Fibroblast of lung (primary cell): ENCODE measurements at places on chromosomes 4 and X.

GRCh38 chr4:8386731-8387130 is 53.8 kb downstream of the ACOX3 start:
- H3K4me1 ChIP-seq: peaks cover 9% of the 10 kb centered on the region
- H3K4me3 ChIP-seq: no peak overlapping the region
- no peak for DNase-seq
- H3K36me3 ChIP-seq: peaks cover 5% of the 10 kb centered on the region

DNA sequence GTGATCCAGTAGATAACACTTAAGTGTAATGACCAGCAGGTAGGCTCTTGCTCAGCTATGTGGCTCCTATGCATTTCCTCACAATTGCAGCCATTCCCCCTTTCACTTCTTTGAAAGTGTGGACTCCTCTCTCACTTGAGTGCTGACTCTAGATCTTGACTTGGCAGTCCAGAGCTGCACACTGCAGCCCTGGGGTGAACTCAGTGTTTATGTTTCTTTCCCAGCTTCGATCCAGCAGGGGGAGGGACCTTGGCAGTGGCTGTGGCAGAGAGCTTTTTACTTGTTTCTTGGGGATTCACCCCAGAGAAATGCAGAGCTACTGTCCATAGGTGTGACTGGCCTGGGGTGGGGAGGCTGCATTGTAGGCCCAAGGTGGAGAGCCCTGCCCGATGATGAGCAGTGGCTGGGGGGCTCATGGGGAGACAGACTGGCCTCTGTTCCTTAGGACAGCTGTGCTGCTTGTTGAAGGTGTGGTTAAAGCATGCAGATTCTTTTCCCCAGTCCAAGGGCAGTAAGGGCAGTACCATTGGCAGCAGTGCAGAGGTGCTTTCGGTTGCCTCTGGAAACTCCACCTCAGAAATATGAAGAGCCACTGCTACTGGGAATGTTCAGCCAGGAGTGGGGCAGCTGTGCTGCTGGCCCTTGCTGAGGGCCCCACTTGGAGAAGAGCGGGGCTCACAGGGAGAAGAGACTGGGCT is 134.7 kb downstream of the SH3BGRL start:
- H3K27me3 ChIP-seq: no peaks in the 10 kb centered on the region
- no peaks in the 10 kb centered on the region for H3K4me1 ChIP-seq
- DNase-seq: peak; percentile 55
- H3K27ac ChIP-seq: no peak overlapping the region
- H3K4me3 ChIP-seq: no peak overlapping the region
- no peaks in the 10 kb centered on the region for H3K36me3 ChIP-seq

DNA sequence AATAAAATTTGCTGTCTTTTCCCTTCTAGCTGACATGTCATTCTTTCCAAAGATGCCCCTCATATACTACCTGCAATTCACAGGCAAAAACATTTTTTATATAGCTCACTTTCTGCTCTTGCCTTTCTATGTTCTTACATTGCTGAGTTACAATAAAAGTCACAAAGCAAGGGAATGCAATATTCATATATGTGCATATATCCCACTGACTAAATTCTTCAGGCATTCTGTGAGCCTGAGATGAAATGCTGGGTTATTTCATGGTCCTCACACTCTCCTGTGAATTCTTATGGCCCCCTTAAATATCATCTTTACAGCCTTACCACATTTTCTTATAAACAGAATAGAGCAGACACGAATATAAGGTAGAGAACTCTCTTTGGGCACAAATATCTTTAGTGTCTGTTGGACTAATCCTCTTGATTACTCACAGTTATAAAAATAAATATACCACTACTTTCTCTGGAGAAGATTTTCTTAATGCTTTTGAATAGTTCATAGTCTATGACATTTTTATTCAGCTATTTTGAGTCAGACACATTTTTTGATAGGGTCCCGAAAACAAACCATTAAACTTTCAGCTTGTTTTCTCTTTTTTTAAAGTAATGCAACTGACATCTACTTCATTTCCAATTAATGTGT is 84.1 kb upstream of the H2AZ1 start:
- H3K27ac ChIP-seq: no peak overlapping the region
- H3K27me3 ChIP-seq: no peaks in the 10 kb centered on the region
- no peak for DNase-seq

- H3K4me3 ChIP-seq: no peak overlapping the region
- H3K36me3 ChIP-seq: no peaks in the 10 kb centered on the region
- H3K4me1 ChIP-seq: no peaks in the 10 kb centered on the region
- no peak overlapping the region for H3K27ac ChIP-seq
Observed at GRCh38 chr4:104989371-104989770, 157.3 kb upstream of the TET2 start.

DNA sequence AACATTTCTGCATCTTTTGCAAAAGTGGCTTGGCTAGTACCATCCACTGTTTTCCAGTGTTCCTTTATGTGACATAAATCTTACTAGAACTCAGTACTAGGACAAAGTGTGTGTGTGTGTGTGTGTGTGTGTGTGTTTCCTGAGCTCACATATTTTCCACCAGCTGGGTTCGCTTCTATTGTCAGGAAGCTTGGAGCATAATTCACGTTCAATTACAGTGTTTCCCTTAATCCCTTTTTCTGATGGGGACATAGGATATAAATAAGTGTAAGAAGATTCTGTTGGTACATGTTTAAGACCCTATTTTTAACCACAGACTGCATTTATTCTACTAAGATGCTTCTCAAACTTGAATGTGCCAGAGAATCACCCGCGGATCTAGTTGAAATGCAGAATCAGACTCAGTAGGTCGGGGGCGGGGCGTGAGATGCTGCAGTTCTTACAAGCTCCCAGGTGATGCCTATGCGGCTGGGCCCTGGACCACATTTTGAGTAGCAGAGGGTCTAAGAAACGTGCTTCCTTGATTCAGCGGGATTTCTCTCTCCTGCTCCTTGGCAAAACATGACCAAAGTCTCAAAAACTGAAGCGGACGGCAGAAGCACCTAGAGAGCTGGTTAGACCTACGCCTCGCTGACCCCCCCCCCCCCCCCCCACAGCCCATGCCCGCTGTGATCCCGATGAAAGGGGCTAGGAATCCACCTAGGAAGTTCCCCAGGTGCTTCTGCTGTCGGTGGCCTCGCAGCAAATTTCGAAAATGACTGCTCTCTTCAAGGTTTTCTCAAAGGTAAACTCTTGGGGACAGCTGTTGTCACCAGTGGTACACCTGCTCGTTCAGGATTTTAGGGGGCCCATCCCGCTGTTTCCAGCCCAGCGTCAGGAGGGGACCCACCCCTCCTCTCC is 797 bp downstream of the CD99L2 start:
- no peaks in the 10 kb centered on the region for H3K36me3 ChIP-seq
- H3K27me3 ChIP-seq: no peaks in the 10 kb centered on the region
- no peaks in the 10 kb centered on the region for H3K4me1 ChIP-seq
- DNase-seq: peak; percentile 31
- peak overlapping the region; percentile 63 for H3K27ac ChIP-seq

- H3K36me3 ChIP-seq: no peaks in the 10 kb centered on the region
- H3K4me1 ChIP-seq: peaks cover 4% of the 10 kb centered on the region
- DNase-seq: peak; percentile 94
- no peak overlapping the region for H3K4me3 ChIP-seq
Observed at GRCh38 chr4:145920205-145920604, 18.4 kb downstream of the ZNF827 start.
